ENCODE measurements at places on chromosomes 11 and 22.

- no peak for DNase-seq
These were observed 5.4 kb upstream of the MIF start for GRCh38 chr22:23888615-23889401.

DNA sequence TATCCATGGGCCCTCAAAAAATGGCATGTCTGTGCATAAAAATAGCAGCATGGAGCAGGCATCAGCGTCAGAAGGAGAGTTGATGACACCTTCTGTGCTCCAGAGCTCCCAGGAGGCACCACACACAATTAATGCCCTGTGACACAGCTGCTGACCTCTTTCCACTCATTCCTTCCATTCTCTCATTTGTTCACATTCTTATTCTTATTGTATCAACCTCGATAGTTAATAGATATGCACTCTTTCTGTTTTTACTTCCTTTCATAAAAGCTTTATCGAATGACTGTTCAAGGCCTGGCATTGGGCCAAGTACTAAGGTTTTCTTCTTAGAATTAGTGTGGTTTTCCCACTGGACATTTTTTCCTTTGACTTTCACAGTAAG, 266.0 kb upstream of the MTNR1B start:
- no peak for DNase-seq

- DNase-seq = no peak
These were observed 43.5 kb downstream of the CBL start for GRCh38 chr11:119249671-119250010.

DNA sequence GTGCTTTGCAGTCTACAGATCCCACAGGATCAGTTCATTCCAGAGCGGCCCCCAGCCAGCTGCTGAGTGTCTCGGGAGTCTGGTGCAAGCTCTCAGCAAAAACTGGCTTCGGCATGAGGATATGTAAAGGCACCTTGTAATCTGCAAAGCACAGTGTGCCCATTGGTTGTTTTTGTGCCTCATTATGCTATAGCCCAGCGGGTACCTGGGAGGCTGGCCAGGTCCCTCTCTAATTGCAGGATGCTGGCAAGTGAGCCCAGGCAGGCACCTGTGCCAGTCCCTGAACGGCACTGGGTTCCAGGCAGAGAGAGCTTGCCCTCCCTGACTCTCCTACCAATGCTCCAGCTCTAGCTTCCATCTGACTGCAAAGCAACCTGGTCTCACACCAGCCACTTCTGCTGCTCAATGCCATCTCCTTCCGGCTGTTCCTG, 128.7 kb downstream of the DSCAML1 start:
- DNase-seq = no peak

DNA sequence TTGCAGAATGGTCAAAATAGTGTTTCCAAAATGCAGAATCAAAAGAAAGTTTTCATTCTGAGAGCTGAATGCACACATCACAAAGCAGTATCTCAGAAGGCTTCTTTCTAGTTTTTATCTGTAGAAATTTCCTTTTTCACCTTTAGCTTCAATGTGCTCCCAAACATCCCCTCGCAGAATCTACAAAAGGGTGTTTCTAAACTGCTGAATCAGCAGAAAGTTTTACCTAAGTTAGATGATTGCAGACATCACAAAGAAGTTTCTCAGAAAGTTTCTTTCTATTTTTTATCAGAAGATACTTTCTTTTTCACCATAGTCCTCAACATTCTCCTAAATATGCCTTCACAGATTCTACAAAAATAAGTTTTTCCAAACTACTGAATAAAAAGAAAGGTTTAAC, 239.8 kb downstream of the OR4A5 start:
- DNase-seq = no peak

DNA sequence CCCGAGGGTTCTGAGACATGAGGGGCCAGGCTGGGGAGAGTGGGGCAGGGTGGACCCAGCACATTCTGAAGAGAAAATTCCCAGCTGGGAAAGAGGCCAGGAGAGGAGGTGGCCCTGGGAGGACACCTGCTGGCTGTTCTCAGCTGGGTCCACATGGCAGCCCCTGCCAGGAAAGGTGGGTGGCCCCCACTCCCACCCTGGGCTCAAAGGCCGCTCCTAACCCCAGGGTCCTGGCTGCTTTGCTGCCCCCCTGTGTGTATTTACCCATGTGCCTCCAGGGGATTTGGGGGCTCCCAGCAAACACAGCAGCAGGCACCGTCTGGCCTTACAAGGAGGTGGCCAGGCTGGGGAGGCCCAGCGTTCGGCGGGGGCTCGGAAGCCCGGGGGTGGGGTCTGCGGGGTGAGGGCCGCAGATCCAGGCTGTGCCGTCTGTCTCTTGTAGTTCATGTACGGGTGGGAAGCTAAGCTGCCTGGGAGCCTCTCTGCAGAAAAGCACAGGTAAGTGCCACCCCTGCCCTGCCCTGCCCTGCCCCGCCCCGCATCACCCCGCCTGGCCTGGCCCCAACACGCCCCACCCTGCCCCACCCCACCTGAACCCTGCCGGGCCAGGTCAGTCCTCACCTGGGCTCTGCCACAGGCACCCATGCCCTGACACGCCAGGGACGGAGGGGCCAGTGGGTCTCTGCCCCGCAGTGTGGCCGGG, 10.6 kb downstream of the MUC5B start:
- DNase-seq = no peak

- DNase-seq = no peak
These were observed 181.0 kb downstream of the MN1 start for GRCh38 chr22:27620367-27621154.

- DNase-seq = peak; percentile 69
These were observed 847 bp downstream of the ME3 start for GRCh38 chr11:86671531-86672006.

- DNase-seq = no peak
These were observed 37.3 kb downstream of the FLI1 start for GRCh38 chr11:128731041-128731663.

DNA sequence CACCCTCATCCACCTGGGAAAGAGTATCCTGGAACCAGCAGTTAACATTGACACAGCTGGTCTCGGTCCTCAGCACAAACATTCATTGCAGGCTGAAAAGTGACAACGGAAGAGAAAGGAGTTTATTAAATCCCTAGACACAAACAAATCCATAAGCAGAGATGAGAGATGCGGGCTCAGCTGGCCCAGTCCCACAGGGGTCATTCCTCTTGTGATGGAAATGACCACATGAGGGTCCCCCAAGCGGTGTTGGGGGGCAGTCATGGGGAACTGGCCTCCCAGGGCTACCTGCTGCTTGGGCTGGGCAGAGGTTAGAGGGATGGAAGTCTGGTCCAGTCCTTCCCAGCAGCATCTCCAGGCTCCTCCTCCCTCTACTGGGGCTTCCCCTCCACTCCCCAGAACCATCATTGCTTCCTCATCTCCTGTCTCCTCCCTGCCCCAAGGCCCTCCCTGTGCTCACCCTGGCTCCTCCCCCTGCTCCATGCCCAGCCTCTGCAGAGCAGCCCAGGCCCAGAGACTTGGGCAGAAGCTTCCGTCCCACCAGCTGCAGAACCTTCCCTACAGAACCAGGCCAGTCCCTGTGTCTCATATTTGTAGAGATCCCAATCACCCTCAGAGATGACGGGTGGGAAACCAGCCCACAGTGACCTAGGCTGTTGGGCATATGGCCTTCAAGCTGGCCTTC, 5.4 kb upstream of the IGLL5 start:
- no peak for DNase-seq

DNA sequence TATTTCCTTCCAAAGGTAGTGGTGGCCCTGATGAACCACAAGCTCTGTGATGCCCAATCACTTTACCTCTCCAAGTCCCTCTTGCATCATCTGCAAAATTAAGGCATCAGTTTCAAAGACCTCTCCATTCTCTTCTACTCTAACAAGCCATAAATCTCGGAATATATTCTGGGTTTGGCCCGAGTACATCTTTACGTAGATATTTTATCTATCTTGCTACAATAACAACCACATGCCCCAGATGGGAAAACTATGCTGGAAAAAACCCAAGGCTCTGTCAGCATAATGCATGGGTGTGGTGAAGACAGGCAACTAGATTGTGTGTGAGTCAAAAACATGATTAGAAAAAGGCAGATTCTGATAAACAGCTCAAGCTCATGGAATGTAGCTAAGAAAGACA, 228.2 kb upstream of the BLID start:
- peak; percentile 66 for DNase-seq

DNA sequence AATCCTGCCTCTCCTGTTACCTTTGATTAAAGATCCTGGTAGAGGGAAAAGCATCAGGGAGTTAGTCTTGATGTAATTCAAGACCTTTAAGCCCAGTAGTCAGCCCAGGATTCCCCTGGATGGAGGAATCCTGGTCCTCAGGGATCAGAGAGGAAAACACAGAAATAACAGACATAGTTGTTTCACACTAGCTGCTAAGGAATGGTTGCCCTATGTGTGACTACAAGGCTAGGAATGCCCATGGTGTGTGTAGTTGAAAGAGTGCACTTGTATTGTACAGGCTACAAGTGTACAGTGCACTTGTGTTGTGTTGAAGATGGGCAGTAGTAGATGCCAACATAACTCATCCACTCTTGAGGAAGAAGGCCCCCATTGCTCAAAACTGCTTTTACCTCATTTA, 226.8 kb downstream of the AASDHPPT start:
- no peak for DNase-seq

DNA sequence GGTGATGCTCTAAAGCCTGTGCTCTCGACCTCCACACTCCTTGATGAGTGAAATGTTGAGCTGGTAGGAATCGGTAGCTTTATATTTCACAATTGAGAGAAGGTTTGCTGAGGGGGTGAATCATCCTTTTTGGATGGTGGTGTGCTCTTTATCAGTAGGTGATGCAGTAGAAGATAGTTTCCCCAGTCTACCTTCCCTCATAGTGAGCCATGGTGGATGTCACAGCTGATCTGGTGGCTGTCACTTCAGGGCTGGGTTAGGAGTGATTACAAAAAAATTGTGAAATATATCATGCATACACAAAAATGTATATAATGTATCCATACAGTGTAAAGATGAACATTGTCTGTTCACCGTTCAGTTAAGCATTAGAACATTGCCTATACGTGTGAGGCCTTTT, 105.3 kb downstream of the GRAMD1B start:
- DNase-seq = no peak

DNA sequence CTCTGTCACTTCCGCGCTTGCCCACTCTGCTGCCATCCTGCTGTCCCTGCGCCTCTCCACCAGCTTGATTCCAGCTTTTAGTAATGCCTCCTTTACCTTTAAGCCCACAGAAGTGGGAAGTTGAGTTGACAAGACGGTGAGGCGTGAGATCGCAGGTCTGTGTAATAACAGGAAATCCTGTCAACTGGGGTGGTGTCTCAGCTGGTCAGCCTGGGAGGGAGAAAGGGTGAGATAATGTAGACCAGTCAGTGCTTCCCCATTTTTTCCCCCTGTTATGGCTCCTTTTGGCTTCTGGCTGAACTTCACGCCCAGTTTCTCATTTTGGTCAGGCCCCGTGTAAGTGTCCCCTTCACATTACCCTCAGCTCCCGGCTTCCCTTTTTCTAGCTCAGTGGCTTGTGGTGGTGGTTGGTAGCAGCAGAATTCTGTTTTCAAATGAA, 98.9 kb downstream of the TRAF6 start:
- no peak for DNase-seq

DNA sequence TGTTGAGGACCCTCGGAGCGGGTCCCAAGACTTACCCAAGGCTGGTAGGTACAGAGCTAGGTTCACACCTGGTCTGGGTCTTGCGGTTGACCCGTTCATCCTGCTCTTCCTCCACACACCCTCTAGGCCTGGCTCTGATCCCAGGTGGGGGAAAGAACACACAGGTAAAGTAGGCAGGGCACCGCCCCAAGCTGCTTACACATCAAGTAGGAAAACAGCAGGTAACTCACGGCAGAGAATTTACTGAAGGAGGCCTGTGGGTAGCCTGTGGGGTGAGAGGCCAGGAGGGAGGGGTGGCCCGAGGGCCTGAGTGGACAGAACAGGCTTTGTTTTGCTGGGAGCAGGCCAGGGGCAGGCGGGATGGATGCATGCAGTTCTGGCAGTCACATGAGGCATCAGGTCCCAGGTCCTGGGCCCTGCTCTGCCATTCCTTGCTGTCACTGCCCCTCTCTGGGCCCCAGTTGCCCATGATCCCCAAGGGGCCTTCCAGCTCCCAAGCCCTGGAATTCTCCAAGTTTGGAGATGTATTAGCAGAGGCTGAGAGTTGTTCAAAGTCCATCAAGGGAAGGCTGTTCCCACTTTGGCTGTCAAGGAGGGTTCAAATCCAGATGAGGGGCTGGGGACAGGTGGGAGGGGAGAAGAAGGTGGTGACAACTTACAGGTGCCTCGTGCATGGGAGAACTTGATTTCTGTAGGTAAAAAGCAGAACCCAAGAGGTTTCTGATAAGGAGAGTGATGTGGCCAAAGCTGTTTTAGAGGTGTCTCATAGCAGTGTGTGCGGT, 5.7 kb downstream of the TSKU start:
- DNase-seq = no peak

DNA sequence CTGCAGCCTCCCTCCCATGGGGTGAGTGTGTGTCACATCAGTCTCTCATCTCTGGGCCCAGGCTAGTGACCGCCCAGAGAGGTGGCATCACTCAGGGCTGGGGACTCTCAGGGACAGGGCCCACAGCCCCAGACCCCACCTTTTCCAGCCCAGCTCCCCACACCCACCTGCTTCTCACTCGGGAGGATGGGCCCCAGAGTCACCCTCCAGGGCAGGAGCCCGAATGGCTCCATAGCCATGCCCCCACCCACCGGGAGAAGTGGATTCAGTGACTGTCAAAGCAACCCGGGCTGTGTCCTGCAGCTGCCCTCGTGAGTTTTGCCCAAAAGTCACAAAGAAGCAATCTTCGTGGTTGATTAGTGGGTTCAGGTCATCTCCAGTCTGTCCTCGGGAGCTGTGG, 26.0 kb downstream of the PARVG start:
- no peak for DNase-seq

DNA sequence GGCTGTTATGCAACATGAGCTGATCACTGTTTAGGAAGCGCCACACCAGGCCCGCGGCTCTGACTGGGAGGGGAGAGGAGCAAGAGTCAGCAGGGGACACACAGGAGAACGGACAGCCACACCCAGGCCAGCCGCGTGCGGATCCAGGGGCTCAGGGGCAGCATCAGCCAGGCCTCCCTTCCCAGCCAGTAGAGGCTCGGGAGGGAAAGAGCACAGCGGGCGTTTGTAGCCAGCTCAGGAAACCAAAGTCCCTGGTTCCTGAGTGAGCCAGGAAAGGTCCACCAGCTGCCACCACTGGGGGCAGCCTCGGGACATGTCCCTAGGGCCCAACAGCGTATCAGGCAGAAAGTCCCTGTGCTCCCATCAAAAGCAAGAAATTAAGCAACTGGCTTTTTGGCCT, 71.8 kb upstream of the PITPNB start:
- DNase-seq = no peak

DNA sequence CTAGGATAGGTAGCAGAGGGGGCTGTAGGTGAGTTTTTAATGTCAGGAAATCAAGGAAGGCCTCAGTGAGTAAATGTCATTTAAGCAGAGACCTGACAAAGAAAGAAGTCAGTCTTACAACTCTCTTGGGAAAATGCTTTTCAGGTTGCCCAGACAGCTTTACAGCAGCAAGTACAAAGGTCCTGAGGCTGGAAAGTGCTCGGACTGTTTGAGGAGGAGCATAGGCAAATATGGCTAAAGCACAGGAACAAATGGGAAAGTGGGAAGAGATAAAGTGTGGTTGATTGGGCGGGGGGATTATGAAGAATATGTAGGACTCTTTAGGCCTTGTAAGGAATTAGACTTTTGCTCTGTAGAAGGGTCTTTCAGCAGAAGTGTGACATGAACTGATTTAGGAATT, 125.4 kb downstream of the ARHGAP42 start:
- no peak for DNase-seq
